Placental pericyte (primary cell): ENCODE measurements at places on chromosomes 12 and 14. TPM values are rescaled to one million over a fixed set of nuclear protein-coding genes. Genes with fewer than 3 reads are reported as not detected.

LHX5 gene
- not detected in 2 replicates for total RNA-seq

PUS1 gene
- 14.7 and 18.0 TPM in 2 replicates for total RNA-seq

SMIM41 gene
- 1.0 and 1.1 TPM in 2 replicates for total RNA-seq

NGB gene
- total RNA-seq, result not detected in 2 replicates

NYNRIN gene
- 1.6 and 4.2 TPM in 2 replicates for total RNA-seq

CALM1 gene
- total RNA-seq, result 139 and 456 TPM in 2 replicates

ADCY6 gene
- total RNA-seq, result 34.1 and 41.4 TPM in 2 replicates

ASIC1 gene
- 0.72 and 3.5 TPM in 2 replicates for total RNA-seq

KLHL33 gene
- total RNA-seq, result under 0.01 TPM in 1 of 2 replicates, not detected in the other

SLC24A4 gene
- total RNA-seq, result not detected in 2 replicates

PTPRO gene
- 0.72 TPM in 1 of 2 replicates, not detected in the other for total RNA-seq

SERPINA12 gene
- not detected in 2 replicates for total RNA-seq

TMPO gene
- 39.2 and 169 TPM in 2 replicates for total RNA-seq

TAS2R8 gene
- 0.43 TPM in 1 of 2 replicates, not detected in the other for total RNA-seq

EML5 gene
- under 0.01 and 0.86 TPM in 2 replicates for total RNA-seq

LRP1-AS gene
- total RNA-seq, result not detected in 2 replicates

TAS2R42 gene
- total RNA-seq, result not detected in 2 replicates

NUAK1 gene
- total RNA-seq, result 43.8 and 59.6 TPM in 2 replicates

CLEC4D gene
- not detected in 2 replicates for total RNA-seq

RAPGEF3 gene
- total RNA-seq, result 2.0 and 3.4 TPM in 2 replicates

KRT2 gene
- not detected in 2 replicates for total RNA-seq

INHBC gene
- not detected in 2 replicates for total RNA-seq
